SJSA1 (cell line): ENCODE measurements at places on chromosomes 5 and 9.

GRCh38 chr5:127834554-127834953 lies 131.4 kb downstream of the CCDC192 start:
- peak; percentile 57 for DNase-seq

DNA sequence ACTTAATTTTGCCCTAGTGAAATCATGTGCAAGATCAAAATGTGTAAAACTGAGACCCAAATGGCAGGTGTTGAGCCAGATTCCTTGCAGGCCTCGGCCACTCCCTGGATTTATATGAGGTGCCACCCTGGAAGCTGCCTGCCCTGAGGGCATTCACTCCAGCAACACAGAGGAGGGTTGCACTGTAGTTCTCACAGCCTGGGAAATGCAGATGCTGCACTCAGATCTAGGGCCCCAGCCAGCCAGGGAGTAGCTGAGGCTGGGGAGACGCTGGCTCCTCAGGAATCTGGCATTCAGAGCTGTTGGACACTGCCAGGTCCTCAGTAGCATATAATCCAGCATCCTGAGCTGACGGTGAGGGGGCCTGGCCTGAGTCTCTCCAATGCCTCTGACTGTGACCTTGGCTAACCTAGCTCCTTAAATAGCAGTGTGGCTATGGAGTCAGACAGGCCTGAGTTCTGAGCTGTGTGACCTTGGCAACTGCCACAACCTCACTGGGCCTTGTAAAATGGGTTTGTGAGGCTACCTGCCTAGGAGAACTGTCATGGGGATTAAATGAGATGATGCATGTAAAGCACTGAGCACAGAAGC lies 8.7 kb downstream of the KCNMB1 start:
- no peak for DNase-seq

DNA sequence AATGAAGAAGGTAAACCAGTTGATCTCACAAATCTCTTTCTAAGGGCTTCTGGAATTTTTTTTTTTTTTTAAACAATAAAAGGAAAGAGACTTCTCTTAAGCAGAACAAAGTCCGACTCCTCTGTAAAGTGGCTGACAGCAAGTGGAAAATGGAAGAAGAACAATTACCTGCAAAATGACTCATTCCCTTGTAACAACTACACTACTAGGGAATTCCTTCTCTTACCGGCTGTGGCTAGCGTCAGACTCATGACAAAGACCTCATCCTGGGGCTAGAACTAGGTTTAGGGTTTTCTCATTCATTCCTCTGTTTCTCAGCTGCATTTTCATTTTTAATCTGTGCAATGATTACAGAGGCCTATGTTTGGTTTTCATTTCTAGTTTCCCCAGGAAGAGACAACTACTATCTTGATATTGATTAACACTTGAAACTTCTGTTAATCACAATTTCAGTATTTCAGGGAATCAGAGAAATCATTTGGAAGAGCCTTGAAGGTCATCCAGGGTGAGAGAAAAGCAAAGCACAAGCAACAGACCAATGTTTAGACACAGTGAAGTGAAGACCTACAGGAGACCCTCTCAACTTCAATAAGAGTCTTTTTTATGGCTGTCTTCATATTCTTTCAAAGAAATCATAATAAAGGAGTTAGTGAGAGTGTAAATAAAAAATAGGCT lies 437.9 kb downstream of the RAB3C start:
- DNase-seq: no peak

DNA sequence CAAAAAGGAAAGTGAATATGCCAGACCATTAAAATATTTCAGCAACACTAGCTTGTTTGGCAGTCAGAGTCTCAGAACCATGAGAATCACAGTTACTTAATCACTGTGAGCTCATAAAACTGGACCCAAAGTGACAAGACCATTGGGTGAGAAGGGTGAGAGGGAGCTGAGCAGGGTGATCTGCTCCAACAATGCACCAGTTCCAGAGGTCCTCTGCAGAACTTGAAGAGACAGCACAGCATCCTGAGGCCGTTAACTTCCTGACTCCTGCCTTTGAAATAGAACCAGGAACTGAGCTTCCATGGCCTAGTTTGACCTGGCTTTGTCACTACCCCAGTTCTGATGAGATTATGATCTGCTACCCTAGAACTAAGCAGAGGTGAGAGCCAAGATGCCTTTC lies 57.4 kb downstream of the NFIB start:
- DNase-seq: no peak

GRCh38 chr9:123851851-123852250 lies 78.1 kb downstream of the DENND1A start:
- DNase-seq: no peak

- DNase-seq: no peak
Measured at GRCh38 chr5:105238561-105238960, 1676.0 kb upstream of the NUDT12 start.

- peak; percentile 81 for DNase-seq
Measured at GRCh38 chr5:170100066-170100943, 5.4 kb upstream of the FOXI1 start.

GRCh38 chr5:143165049-143165880 lies 238.2 kb downstream of the NR3C1 start:
- DNase-seq: no peak

DNA sequence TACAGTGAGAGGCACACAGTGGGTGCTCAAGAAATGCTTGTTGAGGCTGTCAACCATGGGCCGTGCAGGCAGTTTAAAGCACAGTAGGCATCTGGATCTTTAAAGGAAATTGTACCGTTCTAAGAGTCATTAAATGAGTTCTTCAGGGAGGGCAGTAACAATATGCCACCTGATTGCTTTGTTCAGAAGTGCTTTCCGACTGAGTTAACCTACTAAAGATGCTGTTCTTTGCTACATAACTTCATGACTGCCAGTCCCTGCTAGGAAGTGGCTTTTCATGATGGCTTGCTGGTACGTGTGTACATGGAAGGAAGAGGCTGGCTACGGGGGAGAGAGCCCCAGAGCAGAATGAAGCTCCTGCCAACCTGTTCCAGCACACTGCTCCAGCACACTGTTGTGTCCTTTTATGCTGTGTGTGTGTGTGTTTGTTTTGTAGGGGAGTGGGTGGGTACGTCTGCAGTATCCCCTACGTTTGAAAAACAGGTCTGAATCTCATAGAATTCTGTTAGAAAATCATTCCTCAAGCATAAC lies 41.9 kb upstream of the PPP2R2B start:
- DNase-seq: no peak

DNA sequence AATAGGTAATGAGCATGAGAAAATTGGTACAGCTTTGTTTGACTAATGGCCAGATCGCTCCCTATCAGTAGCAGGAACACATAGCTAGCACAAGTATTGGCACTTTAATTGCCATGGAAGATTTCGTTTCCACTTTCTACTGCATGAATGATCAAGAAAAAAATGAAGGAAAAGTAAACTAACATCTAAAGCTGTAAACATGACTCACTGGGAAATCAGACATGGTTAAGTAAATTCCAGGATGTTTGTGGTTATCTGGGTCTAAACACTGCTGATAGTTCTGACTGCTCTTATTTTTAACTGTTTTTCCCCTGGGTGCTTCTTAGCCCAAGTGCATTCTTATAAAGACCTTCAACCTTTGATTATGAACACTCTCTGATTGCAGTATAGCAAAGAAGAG lies 388.9 kb downstream of the NR2F1-AS1 start:
- no peak for DNase-seq

DNA sequence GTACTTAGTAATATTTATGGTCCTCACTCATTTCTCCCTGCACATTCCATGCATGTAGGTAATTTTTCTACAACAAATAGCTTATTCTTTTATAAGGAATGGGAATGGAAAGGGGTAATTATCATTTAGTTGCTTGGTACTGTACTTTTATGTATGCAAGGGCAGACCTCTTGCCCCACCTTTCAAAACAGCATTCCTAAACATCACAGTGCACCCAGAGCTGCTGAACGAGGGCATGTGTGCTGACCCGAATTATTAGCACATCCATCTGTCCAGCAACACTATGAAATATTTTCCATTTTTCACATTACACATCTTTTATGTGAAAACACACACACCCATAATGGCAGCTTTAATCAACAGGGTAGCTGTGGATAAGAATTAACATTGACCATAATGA lies 228.6 kb upstream of the ARRDC3 start:
- no peak for DNase-seq

DNA sequence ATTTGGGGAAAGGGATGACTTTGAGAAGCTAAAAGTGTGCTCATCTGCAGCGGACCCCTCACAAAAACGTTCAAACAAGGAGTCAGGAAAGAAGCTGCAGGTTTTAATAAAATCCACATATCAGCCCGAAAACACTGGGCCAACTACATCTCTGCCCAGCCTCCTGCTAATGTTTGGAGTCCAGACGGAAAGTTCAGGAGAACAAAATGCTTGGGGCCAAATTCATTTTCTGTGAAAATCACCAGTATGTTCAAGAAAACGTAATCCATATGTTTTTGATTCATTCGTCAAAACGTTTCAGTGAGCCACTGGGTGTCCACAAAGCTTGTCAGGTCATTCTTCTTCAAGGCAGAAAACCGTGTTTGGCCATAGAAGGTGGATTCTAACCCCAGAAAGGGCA lies 87.5 kb upstream of the GAS1 start:
- no peak for DNase-seq

DNA sequence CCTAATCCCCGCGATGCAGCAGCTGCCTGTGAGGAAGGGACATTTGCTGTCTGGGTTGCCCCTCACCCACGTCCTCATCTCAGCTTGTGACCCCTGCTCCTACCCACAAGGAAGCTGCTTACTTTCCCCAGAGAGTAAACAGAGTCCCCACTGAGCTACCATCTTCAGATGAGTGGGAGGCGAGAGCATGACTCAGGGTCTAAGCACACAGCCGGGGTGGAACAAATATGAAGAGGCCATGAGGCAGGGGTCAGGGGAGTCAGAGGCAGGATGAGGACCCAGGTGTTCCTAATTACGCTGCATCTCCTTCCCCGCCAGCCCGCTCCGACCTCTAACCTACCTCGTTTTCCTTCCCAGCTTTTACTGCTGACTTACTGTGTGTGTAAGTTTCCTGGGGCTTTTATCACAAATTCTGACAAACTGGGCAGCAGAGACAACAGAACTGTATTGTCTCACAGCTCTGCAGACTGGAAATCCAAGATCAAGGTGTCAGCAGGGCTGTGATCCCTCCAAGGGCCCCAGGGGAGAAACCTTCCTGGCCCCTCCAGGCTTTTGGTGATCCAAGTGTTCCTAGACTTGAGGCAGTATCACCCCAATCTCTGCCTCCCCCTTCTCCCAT lies 94.0 kb upstream of the DNAH5 start:
- peak; percentile 72 for DNase-seq

GRCh38 chr5:53733853-53734252 lies 173.4 kb downstream of the NDUFS4 start:
- no peak for DNase-seq

- no peak for DNase-seq
Measured at GRCh38 chr9:122236681-122237080, 7.9 kb upstream of the LHX6 start.

DNA sequence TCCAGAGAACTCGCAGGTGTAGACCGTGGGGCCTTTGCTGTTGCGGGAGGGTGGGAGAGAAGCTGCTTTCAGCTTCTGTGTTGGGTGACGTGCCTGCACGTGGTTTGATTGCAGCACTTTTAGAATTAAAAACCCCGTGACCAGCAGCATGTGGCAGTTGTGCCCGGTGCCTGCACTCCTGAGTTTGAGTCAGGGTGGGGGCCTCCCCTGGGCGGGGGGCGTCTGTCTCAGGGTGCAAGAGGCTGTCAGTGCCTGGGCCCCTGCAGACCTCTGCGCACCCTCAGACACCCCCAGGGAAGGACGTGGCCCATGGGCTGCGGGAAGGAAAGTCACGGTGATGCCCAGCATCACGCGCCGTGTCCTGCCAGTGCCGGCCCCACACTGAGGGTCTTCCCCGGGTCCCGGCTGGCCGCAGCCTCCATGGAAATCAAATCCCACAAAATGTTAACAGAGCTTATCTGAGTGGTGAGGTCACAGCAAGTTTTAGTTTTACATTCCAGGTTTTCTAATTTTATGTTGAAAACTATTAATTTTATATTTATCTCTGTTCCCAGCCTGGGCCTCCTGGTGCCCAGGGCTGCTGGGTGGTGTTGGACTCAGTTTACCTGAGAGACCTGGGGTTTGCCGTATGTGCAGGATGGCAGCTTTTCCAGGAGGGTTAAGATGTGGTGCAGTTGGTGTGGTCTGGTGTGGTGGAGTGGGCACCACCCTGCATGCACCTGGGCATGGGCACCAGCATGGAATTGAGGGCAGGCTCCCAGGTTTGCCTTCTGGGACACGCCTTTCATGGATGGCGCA lies 33.3 kb downstream of the AHRR start:
- no peak for DNase-seq

GRCh38 chr5:92775711-92776615 lies 805.1 kb downstream of the NR2F1-AS1 start:
- DNase-seq: no peak

DNA sequence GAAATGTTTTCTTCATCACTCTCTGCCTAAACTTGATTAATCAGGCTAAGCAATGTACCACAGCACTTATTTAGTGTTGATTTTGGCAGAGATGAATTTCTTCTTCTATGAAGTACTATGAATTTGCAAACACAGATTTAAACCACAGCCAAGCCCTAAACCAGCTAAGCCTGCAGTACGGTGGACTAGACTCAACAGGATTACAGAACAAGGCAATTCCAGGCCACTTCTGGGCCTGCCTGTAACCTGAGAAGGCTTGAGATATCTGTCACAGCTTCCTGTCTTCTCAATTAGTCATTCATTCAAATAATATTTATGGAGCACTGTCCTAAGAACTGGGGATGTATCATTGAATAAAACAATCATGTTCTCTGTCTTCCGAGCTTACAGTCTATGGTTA lies 32.4 kb upstream of the CAST start:
- DNase-seq: peak; percentile 73

- no peak for DNase-seq
Measured at GRCh38 chr5:37734114-37734513, 105.7 kb downstream of the GDNF start.

- DNase-seq: no peak
Measured at GRCh38 chr5:32673272-32673671, 37.8 kb upstream of the NPR3 start.

DNA sequence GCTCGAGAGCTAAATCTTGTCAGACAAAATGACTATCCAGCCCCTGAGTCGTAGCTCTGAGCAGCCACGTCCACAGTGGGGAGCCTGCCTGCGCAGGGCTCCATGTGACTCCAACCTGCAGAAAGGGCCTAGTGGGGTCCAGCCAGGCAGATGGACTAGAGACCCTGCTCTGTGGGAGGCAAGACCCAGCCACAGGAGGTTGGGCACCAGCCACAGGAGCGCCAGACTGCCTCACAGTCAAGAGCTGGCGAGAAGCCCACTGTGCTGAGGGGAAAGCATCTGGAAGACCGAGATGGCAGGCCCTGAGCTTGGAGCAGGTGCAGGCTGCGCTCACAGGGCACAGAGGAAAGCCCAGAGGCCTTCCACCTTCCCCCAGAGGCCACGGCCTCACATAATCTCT lies 61.4 kb downstream of the C5orf15 start:
- DNase-seq: no peak

DNA sequence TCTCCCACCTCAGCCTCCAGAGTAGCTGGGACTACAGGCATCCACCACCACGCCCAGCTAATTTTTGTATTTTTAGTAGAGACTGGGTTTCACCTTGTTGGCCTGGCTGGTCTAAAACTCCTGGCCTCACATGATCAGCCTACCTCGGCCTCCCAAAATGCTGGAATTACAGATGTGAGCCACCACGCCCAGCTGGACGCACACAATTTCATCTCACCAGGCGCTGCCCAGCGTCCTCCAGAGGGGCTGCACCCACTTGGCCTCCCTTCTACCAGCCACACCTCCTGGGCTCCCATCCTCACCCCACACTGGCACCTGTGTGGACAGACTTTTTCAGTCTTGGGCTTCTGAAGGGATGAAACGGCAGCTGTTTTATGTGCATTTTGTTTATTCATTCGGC lies 3.8 kb upstream of the EXOC3 start:
- DNase-seq: no peak
